ENCODE measurements at places on chromosomes 4 and X.

GRCh38 chrX:39196192-39197102 lies 395.2 kb downstream of the MID1IP1 start:
- DNase-seq = no peak

DNA sequence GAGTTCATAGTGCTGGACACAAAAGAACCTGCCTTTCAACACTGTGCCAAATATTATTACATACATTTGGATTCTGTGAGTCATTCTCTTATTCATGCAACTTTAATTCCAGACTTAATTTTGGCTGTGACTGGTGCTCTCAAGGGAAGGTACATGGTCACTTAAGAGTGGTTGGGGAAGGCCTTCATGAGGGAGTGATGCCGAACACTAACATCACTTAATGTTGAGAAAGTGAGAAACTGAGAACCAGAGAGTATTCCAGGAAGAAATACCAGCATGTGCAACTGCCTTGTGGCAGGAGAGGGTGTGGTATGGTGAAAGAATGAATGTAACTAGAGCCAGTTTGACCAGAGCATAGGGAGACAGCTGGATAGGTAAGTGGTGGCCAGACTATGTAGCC lies 41.5 kb upstream of the FHDC1 start:
- DNase-seq = no peak

- DNase-seq = peak; percentile 22
Measured at GRCh38 chr4:52234561-52235440, 183.7 kb downstream of the SPATA18 start.

GRCh38 chr4:177339477-177340374 lies 30.1 kb downstream of the NEIL3 start:
- DNase-seq = peak; percentile 29

DNA sequence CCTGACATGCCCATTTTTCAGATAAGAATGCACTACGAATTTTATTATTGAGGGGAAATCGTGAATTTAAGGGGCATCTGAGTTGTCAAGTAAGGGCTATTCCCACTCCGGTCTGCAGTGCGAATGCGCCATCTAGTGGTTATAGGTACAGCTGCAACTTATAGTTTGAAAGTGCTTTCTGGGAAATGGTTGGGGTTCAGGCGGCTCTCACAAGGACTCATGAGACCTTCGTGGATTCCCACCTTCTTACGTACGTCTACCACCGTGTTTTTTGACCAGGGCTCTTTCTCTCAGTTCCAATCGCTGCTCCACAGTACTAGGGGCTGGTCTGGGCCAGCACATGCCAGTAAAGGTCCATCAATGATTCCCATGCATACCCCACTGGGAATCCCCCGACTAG lies 12.3 kb downstream of the MSL3 start:
- peak; percentile 76 for DNase-seq

DNA sequence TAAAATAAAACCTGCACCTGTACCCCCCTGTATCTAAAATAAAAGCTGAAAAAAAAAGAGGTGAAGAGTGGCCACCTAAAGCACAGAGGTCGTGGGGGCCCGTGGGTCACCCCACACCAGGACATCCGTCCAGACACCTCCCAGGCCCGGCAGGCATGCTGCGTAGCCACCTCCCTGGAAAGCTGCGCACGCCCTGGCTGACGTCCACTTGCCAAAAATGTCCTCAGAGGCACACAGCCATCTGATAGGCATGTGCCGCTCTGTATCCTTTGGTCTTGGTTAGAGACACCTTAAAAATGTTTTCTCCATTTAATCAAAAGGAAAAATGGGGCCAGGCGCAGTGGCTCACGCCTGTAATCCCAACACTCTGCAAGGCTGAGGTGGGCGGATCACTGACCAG lies 17.7 kb downstream of the FAM53A start:
- DNase-seq = no peak

DNA sequence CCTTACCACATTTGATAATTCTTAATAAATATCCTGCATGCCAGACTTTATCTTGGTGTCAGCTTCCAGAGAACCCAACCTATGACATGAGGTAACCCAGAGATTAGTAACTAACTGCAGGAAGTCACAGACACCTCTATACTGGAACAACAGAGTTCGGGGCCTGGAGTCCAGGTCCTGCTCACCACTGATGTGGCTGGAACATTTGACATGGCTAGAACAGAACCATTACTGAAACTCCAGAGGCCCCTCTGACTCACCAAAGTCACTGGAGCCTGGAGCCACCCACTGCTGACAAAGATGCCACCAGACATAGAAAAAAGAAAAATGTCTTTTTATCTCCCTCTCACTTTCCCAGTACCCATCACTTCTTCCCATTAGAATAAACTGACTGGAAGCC lies 403.7 kb downstream of the MID1IP1 start:
- no peak for DNase-seq

DNA sequence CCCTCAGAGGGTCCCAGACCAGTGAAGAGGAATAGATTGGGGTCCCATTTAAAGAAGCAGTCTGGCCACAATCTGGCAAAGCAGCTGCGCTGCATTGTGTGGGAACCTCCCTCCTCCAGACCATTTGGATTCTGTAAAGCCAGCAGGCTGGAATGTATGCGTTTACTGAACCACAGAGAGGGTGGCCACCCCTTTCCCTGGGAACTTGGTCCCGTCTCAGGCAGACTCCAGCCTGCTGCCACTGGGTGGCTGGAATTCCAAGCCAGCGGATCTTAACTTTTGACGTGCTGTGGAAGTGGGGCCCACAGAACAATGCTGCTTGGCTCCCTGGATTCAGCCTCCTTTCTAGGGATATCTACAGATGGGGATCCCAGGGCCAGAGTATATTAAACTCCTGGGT lies 307.2 kb downstream of the DACH2 start:
- DNase-seq = no peak

GRCh38 chr4:168037676-168038075 lies 54.7 kb upstream of the ANXA10 start:
- DNase-seq = no peak

DNA sequence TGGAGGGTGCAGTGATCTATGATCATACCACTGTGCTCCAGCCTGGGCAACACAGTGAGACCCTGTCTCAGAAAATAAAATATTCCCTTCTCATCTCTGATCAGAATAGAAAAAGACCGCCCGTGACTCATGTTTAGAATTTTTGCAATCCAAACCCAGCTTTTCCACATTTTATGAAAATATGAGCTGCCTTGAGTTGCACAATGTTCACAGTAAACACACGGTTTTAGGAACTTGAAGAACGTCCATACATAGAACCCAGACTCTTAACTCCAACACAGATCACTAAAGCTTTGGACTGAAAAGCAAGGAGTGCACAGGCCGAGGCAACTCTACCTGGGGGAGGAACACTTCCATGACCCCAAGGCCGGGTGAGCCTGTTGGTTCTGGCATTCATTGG lies 305.0 kb downstream of the TENM3 start:
- DNase-seq = no peak

DNA sequence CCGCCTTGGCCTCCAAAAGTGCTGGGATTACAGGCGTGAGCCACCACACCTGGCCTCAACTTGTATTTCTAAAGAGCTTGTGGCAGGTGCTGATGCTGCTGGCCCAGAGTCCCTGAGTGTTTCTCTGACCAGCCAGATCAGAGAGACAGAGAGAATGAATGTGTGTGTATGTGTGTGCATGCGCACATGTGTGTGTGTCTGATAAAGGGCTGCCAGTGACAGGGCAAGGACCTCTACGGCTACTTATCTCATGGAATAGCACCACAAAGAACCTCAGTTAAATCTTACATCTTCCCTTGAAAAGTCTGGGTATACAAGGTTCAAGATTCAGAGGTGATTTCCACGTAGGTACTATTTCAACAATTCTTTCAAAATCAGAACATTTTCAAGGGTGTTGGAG lies 86.0 kb downstream of the SCD5 start:
- no peak for DNase-seq

DNA sequence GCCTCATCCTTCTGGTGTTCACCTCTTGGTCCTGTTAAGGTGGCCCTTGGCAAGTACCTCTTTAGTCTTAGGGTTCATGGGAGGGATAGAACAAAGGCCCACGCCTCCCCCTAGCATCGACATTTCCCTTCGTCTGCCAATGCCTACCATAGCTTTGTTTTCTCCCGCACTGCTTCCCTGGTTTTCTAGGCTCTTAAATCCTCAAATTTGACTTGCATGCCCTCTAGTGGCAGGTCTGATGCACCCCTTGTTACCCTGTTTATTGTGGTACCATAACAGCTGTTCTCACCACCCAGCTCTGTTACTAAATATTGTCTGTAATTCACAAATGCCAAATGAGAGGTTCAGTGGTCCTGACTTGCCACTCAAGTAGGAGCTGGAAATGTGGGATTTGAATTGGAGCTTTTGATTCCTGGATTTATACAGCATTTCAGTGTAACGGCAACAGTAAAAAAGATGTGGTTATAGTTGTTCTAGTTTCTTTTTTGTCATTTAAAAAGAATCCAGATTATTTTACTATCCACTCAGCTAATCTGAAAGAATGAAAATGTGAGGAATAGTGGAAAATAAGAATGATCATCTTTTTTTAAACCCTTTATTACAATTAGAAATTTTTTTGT lies 100.1 kb downstream of the REPS2 start:
- DNase-seq = peak; percentile 84

DNA sequence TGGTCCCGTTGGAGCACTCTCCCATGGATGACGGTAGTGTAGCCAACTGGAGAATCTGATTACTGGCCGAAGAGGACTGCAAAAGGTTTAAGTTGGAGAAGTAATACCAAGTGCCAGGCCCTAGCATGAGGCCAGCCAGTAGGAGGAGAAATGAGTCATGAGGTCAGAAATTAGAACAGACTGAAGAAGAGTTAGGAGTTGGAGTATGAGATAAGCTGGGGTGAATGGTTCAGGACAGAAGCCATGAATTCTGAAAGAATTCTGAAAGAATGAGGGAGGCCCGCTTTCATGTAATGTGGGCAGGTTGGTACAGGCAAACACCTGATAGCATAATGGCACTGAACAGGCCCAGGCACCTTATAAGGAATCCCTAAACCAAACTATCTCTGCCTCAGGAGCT lies 18.4 kb upstream of the STK26 start:
- DNase-seq = no peak

DNA sequence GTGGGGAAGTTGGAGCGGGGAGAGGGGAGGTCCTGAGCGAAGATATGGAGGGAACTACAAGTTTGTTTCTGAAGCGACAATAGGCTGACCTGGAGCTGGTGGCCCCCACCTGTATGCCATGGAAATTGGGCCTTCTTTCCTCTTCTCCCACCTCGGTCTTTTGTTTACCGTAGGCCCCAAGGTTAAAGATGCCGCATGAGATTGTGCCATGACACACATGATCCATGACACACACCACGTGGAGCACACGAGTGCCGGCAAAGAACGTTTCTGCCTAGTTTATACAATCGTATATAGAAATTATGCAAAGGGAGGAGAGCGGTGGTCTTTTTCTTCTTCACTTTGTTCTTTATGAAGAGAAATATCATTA lies 408 bp downstream of the TMEM33 start:
- no peak for DNase-seq

GRCh38 chr4:28211676-28212470 lies 1351.2 kb downstream of the STIM2 start:
- no peak for DNase-seq

Measured in HAP-1 (cell line).